ENCODE measurements at places on chromosomes 13 and 19. TPM values are rescaled to one million over a fixed set of nuclear protein-coding genes. Genes with fewer than 3 reads are reported as not detected.
A peak's percentile ranks its signal among the peaks of the same experiment; 100 is the strongest.

DNA sequence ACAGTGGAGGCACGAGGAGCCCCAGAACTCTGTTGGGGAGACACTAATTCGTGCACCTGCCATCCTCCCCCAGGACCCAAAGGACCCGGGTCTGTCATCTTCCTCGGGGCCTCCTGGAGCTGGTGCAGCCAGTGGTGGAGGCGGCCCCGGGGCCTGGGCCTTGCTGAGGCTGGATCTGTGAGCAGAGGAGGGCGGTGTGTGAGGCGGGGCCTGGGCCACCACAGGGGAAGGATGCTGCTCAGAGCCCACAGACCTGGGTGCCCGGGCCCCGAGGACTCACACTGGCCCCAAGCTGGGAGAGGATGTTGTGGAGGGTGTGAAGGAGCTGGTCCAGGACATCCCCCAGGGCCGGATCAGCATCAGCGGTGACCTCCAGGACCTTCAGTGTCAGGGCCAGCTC is 8.3 kb downstream of the IFNL3 start:
- no peaks in the 10 kb centered on the region for H3K4me1 ChIP-seq
- H3K27me3 ChIP-seq = peaks cover 4% of the 10 kb centered on the region
- no peaks in the 10 kb centered on the region for H3K36me3 ChIP-seq
- H3K4me3 ChIP-seq = no peak overlapping the region
- DNase-seq = no peak

GRCh38 chr13:30864433-30865122 is 41.5 kb upstream of the MEDAG start:
- H3K36me3 ChIP-seq = no peaks in the 10 kb centered on the region
- no peaks in the 10 kb centered on the region for H3K27me3 ChIP-seq
- peaks cover 22% of the 10 kb centered on the region for H3K4me1 ChIP-seq

- H3K36me3 ChIP-seq = peaks cover 30% of the 10 kb centered on the region
- peaks cover 5% of the 10 kb centered on the region for H3K4me1 ChIP-seq
- no peak for DNase-seq
- H3K27ac ChIP-seq = no peak overlapping the region
- no peaks in the 10 kb centered on the region for H3K27me3 ChIP-seq
- no peak overlapping the region for H3K4me3 ChIP-seq
Measured at GRCh38 chr13:100536643-100537180, 51.9 kb downstream of the GGACT start.

Gene ZNF878
- 0.44 TPM for total RNA-seq

DNA sequence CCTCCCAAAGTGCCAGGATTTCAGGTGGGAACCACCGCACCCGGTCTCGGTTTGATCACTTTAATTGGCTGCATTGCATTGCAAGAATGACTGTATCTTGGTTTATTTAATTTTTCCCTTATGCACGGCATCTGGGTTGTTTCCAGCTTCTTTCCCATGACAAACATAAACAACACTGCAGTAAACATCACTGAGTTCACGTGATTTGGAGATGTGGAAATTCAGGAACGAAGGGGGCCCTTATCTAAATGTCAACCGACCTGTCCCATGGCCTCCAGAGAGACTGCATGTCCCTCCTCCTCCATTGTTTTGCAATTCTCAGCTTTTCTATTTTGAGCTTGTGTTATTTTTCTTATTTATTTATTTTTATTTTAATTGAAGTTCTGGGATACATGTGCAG is 14.4 kb upstream of the SULT2B1 start:
- peaks cover 5% of the 10 kb centered on the region for H3K4me1 ChIP-seq
- no peaks in the 10 kb centered on the region for H3K36me3 ChIP-seq
- DNase-seq = no peak
- no peak overlapping the region for H3K4me3 ChIP-seq

Gene SPINT2
- total RNA-seq = 95.5 TPM

GRCh38 chr19:37655301-37655688 is at the start of gene ZFP30:
Gene ZFP30, minus strand, starts transcription at chr19:37655465. Its CDS starts 7,643 bp downstream, at chr19:37647822.
- peak within 1 kb of the TSS; percentile 73 for H3K4me3 ChIP-seq
- peaks cover 3% of the 10 kb centered on the region for H3K4me1 ChIP-seq
- H3K27ac ChIP-seq = peak within 1 kb of the TSS; percentile 91
- H3K36me3 ChIP-seq = no peaks in the 10 kb centered on the region

DNA sequence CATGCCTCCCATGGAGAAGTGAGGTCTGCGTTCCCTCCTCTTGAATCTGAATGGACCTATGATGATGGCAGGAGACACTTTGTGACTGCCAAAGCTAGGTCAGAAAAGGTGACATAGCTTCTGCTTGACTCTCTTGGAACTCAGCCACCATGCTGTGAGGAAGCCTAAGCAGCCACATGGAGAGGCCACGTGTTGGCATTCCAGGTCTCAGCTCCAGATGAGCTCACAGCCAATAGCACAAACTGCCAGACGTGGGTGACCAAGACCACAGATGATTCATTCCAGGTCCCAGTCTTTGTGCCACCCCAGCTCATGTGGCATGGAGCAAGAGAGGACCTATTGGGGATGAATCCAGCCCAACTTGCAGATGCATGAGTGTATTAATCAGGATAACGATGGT is 8.7 kb upstream of the GGACT start:
- no peaks in the 10 kb centered on the region for H3K36me3 ChIP-seq
- H3K27me3 ChIP-seq = no peaks in the 10 kb centered on the region
- no peak overlapping the region for H3K27ac ChIP-seq
- no peaks in the 10 kb centered on the region for H3K4me1 ChIP-seq

GRCh38 chr19:8120636-8121480 is 28.5 kb downstream of the FBN3 start:
- no peak for DNase-seq
- H3K4me3 ChIP-seq = no peak overlapping the region
- H3K27me3 ChIP-seq = no peaks in the 10 kb centered on the region
- H3K36me3 ChIP-seq = peaks cover 77% of the 10 kb centered on the region
- H3K27ac ChIP-seq = no peak overlapping the region

Gene PRODH2
- 0.10 TPM for total RNA-seq

Gene SIGLECL1
- not detected for total RNA-seq

Gene RXFP2
- total RNA-seq = not detected

DNA sequence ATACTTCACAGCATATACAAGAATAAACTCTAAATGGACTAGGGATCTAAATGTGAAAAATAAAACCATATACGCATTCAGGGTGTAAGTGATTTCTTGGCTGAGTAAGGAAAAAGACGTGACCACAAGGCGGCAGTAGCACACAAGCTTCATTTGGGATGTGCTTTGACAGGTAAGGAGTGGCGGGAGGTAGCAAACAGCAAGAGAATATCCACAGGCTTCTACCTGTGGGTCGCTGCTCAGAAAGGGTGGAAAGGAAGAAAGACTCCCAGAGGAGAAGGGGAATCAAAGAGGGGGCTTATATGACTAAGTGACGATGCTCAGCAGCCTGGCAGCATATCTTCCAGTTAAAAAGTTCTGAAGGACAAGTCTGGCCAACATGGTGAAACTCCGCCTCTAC is 2.5 kb upstream of the ZNF121 start:
- no peak overlapping the region for H3K4me3 ChIP-seq
- H3K36me3 ChIP-seq = no peaks in the 10 kb centered on the region
- peak; percentile 50 for DNase-seq
- H3K27ac ChIP-seq = no peak overlapping the region
- H3K4me1 ChIP-seq = peaks cover 17% of the 10 kb centered on the region

DNA sequence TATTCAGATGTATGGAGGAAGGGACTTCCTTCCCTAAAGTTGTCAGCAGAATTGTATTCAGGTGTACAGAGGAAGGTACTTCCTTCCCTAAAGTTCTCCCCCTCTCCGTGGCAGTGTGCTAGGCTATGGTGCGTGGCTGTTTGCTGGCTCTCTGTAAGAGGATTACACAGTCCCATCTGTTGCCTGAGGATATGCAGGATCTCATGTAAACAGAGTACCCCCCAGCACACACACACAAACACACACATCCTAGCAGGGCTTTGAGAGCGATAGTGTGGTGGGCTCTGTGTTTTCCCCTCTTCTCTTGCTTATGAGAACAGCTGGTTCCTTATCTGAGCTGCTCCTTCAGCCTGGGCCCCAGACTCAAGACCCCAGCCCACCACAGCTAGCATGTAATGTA is 10.3 kb downstream of the NEK5 start:
- no peaks in the 10 kb centered on the region for H3K4me1 ChIP-seq
- H3K27me3 ChIP-seq = no peaks in the 10 kb centered on the region
- H3K4me3 ChIP-seq = no peak overlapping the region
- no peaks in the 10 kb centered on the region for H3K36me3 ChIP-seq
- H3K27ac ChIP-seq = no peak overlapping the region

Gene LHB
- not detected for total RNA-seq

All from spinal cord (tissue), 10 donors.